ENCODE measurements at places on chromosomes 16 and 17. TPM values are rescaled to one million over a fixed set of nuclear protein-coding genes. Genes with fewer than 3 reads are reported as not detected.
A peak's percentile ranks its signal among the peaks of the same experiment; 100 is the strongest.

GRCh38 chr16:28826141-28826540 lies 3.3 kb downstream of the ATXN2L start:
- peaks cover 19% of the 10 kb centered on the region for H3K4me1 ChIP-seq
- H3K4me3 ChIP-seq = no peak overlapping the region
- no peak overlapping the region for H3K27ac ChIP-seq
- DNase-seq = no peak
- no peaks in the 10 kb centered on the region for H3K27me3 ChIP-seq

DNA sequence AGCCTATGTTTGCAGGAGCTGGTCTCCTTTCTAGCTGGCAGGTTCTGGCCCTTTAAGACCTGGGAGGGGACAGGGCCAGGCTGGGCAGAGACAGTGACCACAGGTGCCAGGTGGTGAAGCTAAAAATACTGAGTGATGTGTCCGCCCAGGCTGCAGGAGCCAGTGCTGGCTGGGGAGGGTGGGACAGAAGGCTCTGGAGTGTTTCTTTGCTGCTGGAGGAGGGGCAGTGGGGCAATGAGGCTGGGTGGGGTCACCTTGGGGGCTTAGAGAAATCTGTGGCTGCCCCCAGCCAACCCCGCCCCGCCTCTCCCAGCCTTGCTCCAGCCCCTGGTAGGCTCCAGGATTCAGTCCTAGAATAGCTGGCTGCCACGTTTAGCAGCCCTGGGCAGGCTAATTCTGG lies 30.4 kb upstream of the SBK1 start:
- H3K27me3 ChIP-seq = no peaks in the 10 kb centered on the region
- no peak overlapping the region for H3K27ac ChIP-seq
- DNase-seq = no peak
- H3K36me3 ChIP-seq = no peaks in the 10 kb centered on the region

- DNase-seq = no peak
- no peaks in the 10 kb centered on the region for H3K4me1 ChIP-seq
- H3K4me3 ChIP-seq = no peak overlapping the region
- H3K27me3 ChIP-seq = no peaks in the 10 kb centered on the region
These were observed 105.4 kb upstream of the CDH11 start for GRCh38 chr16:65227150-65227835.

DNA sequence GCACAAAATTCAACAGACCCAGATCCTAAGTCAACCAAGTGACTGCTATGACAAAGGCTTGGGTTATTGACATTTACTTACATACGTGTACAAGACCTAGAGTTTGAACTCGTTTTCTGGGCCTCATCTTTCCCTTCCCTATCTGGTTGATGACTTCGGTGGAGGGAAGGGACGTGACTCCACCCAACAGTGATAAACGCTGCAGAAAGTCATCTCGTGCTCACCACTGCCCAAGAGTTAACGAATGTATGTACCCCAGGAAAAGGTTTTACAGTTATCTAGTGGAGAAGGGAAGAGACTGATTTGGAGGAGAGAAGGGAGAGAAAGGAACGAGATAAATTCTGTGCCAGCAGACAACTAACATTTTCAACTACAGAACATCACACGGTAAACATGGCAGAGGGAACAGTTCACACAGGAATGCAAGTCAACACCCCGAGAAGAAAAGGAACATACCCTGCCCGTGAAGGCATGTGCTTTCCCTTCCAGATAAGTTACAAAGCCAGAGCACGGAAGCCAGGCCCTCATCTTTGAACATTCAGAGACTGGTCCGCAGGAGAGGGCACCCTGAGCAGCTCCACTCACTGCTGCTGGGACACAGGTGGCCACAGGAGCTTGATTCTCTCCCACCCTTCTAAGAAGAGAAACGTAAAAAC lies 13.9 kb upstream of the CYTH1 start:
- DNase-seq = no peak
- no peak overlapping the region for H3K27ac ChIP-seq
- peaks cover 47% of the 10 kb centered on the region for H3K36me3 ChIP-seq

GRCh38 chr16:17131351-17131750 lies 339.4 kb downstream of the XYLT1 start:
- no peak overlapping the region for H3K4me3 ChIP-seq
- no peak for DNase-seq
- H3K36me3 ChIP-seq = peaks cover 16% of the 10 kb centered on the region

DNA sequence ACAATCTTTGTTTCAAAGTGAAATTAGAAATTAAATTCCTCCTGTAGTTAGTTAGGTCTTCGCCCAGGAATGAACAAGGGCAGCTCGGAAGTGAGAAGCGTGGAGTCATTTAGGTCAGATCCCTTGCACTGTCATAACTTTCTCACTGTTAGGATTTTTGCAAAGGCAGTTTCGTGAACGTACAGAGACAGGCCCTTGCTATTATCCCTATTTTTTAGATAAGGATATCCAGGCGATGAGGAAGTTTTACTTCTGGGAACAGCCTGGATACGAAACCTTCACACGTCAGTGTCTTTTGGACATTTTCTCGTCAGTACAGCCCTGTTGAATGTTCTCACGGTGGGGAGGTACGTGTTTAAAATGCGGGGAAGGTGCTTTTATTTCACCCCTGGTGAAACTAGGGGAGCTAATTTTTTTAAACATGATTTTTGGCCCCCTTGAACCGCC lies 318 bp upstream of the RBL2 start:
- peaks cover 13% of the 10 kb centered on the region for H3K4me1 ChIP-seq
- H3K27me3 ChIP-seq = no peaks in the 10 kb centered on the region
- H3K36me3 ChIP-seq = no peaks in the 10 kb centered on the region
- DNase-seq = no peak
- peak overlapping the region; percentile 98 for H3K27ac ChIP-seq

GRCh38 chr16:63617047-63617989 lies 1504.5 kb downstream of the CDH11 start:
- DNase-seq = peak; percentile 18
- H3K27me3 ChIP-seq = no peaks in the 10 kb centered on the region
- H3K4me3 ChIP-seq = no peak overlapping the region
- no peak overlapping the region for H3K27ac ChIP-seq

- peaks cover 20% of the 10 kb centered on the region for H3K4me1 ChIP-seq
- no peak overlapping the region for H3K27ac ChIP-seq
- H3K27me3 ChIP-seq = peaks cover 44% of the 10 kb centered on the region
- H3K4me3 ChIP-seq = no peak overlapping the region
- H3K36me3 ChIP-seq = no peaks in the 10 kb centered on the region
These were observed 1.2 kb downstream of the NPTX1 start for GRCh38 chr17:80474961-80475909.

DNA sequence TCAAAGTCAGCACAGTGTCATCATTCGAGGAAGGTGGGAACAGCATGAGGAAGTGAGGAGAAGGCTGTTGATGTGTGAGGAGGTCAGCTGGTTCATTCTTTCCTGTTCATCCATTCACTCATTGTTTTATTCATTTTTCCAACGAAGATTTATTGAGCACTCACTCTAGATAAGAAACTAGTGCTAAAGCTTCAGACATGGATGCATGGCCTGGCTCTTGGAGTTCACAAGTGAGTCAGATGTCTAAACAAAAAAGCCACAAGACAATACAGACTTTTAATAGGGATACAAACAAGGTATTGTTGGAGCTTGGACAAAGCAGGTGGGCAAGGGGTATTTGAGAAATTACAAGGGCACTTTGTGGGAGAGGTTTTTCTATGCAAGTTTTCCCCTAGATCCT lies 31.3 kb upstream of the MPHOSPH6 start:
- H3K4me3 ChIP-seq = no peak overlapping the region
- DNase-seq = no peak
- H3K27ac ChIP-seq = no peak overlapping the region
- no peaks in the 10 kb centered on the region for H3K4me1 ChIP-seq
- H3K36me3 ChIP-seq = no peaks in the 10 kb centered on the region

DNA sequence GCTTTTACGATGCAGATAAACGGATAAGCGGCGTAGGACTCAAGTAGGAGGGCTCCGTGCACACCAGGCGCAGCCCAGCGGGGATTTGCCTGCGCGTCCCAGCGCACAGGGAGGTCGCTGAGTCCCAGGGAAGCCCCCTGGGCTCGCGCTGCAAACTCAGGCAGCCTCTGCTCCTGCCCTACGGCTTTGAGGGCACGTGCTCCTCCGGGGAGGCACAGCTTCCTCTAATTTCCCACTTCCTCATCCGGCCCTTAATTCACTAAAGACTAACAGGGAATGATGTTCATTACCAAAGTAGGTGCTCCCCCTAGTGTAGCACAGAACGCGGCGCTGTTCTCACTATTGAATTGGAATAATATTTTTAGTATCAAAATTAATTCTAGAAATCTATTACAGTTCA lies 825.4 kb downstream of the KCNJ18 start:
- DNase-seq = no peak
- no peaks in the 10 kb centered on the region for H3K4me1 ChIP-seq
- H3K36me3 ChIP-seq = no peaks in the 10 kb centered on the region
- H3K27me3 ChIP-seq = no peaks in the 10 kb centered on the region
- no peak overlapping the region for H3K27ac ChIP-seq

DNA sequence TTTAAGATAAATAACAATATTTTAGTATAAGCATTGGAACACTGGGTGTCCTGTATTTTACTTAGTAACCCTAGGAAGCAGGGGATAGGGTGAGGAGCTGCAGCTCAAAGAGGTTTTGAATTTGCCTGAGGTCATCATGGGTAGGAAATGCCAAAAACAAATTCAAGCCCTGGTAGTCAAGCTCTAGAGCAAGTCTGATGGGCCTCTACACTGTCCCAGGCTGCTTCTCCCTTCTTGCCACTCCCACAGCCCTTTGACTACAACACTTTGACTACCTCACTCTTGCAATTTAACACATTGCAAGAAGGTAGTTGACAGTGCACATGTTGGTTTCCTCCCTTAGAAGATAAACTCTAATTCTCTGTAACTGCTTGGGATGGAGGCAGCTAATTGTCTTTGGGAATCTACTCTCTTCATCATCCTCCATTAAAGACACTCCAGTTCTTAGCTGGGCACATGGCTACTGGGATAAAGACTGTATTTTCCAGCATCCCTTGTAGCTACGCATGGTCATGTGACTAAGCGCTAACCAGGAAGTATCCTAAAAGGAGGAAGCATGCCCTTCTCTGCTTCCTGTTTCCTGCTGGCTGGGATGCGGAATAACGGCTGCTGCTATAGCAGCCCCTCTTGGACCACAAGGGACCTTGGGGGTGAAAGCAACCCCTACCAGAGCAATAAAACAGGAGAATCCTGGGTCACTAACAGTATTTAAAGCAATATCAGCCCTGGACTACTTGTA lies 30.7 kb upstream of the SSTR2 start:
- H3K4me1 ChIP-seq = no peaks in the 10 kb centered on the region
- H3K27ac ChIP-seq = no peak overlapping the region
- H3K4me3 ChIP-seq = no peak overlapping the region
- H3K27me3 ChIP-seq = no peaks in the 10 kb centered on the region
- no peaks in the 10 kb centered on the region for H3K36me3 ChIP-seq

GRCh38 chr16:10490141-10490540 lies 90.3 kb downstream of the EMP2 start:
- H3K4me3 ChIP-seq = no peak overlapping the region
- no peaks in the 10 kb centered on the region for H3K27me3 ChIP-seq
- no peaks in the 10 kb centered on the region for H3K4me1 ChIP-seq
- no peak overlapping the region for H3K27ac ChIP-seq

DNA sequence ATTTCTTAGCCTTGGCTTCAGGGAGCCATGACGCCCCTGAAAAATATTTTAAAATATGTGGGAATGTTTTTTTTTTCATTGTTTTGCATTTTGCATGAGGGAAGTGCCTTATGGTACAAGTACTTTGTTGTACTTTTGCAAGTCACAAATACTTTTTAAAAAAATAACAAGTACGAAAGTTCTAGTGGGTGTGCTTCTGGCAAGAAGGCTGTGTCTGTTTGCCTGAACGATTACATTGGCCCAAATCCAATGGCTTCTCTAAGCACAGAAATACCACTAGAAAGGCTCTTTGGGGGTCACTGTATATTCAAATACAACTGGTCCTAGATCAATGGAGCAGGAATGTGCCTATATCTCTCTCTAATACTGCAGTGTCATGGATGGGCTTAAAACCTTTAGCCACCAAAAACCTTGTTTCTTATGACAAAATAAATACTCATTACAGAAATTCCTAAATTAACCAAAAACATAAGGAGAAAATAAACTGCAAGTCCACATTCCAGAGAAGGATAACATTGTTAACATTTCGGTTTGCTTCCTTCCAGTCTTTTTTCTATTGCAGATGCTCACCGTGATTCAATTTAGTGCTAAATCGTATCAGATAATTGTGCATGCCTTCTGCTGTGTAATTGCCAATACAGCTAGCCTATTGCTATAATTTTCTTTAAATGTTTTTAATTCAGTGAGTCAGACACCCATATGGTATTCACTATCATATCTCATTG lies 97.4 kb downstream of the VAT1L start:
- H3K27ac ChIP-seq = peak overlapping the region; percentile 63
- peak; percentile 59 for DNase-seq
- no peaks in the 10 kb centered on the region for H3K27me3 ChIP-seq
- no peak overlapping the region for H3K4me3 ChIP-seq
- H3K36me3 ChIP-seq = no peaks in the 10 kb centered on the region

DNA sequence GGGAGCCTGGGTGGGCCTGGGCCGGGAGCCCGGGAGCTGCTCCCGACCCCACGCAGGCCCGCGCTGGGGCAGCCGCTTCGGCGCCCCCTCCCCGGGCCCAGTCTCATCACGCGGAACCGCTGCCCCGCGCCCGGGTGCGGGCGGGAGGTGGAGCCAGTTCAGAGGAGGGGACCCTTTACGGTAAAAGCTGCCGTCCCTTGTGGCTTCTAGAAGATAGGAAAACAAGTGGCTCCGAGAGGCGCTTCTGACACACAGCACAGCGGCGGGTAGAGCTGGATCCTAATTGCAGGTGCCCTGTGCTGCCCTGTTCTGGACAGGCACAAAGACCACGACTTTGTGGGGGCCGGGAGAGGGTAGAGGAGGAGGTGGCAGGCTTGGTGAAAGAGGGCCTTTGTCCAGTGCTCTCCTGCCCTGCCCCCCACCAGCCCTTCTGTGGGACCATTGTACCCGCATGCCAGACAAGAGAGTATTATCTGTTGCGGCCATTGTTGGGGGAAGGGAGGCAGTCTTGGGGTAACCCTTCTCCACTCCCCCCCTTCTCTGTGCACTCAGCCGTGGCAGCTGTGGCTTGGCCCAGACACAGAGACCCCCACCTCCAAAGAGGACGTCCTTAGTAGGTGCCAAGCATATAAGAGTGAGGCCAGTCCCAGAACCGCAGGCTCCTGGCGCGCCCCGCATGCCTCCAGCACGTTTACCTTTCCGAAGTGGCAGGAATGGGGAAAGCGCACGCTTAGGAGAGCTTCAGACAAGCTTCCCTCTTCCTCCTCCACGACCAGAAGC lies 736 bp downstream of the CNP start:
- H3K27me3 ChIP-seq = no peaks in the 10 kb centered on the region
- peak overlapping the region; percentile 87 for H3K27ac ChIP-seq
- peak overlapping the region; percentile 90 for H3K4me3 ChIP-seq
- DNase-seq = peak; percentile 21
- no peaks in the 10 kb centered on the region for H3K36me3 ChIP-seq
- peaks cover 12% of the 10 kb centered on the region for H3K4me1 ChIP-seq

CALB2 gene
- total RNA-seq = 0.81 TPM

ATP2C2 gene
- 24.0 TPM for total RNA-seq

MRPL38 gene
- total RNA-seq = 45.0 TPM

CDRT15L2 gene
- total RNA-seq = not detected

PRRT2 gene
- 4.0 TPM for total RNA-seq

All from thyroid gland (tissue), 4 donors.